Tongue (tissue), 3 donors: ENCODE measurements at places on chromosomes 1 and 21. TPM values are rescaled to one million over a fixed set of nuclear protein-coding genes. Genes with fewer than 3 reads are reported as not detected.

The HIVEP3 gene
- 2.5 TPM for total RNA-seq

The CD84 gene
- 3.2 TPM for total RNA-seq

The UTS2 gene
- total RNA-seq: not detected

The S100A9 gene
- total RNA-seq: 739 TPM

The HES2 gene
- total RNA-seq: 3.2 TPM

The LHX8 gene
- total RNA-seq: 9.4 TPM

The RNF186 gene
- not detected for total RNA-seq

The EPHA2 gene
- 62.2 TPM for total RNA-seq

The CLEC20A gene
- not detected for total RNA-seq

The ANKRD65 gene
- 13.4 TPM for total RNA-seq

The CD52 gene
- not detected for total RNA-seq

The PDIK1L gene
- total RNA-seq: 11.7 TPM

The MIXL1 gene
- total RNA-seq: not detected

The SPRR2B gene
- not detected for total RNA-seq

The RGS1 gene
- 31.6 TPM for total RNA-seq

The SYCP1 gene
- not detected for total RNA-seq

The RBM11 gene
- not detected for total RNA-seq

The APOBEC4 gene
- total RNA-seq: not detected

The SERPINC1 gene
- total RNA-seq: not detected

The ACBD6 gene
- 39.6 TPM for total RNA-seq

The CSRP1 gene
- total RNA-seq: 152 TPM

The ELAVL4 gene
- total RNA-seq: 0.41 TPM

The MIS18A gene
- 7.2 TPM for total RNA-seq

The EPHA10 gene
- not detected for total RNA-seq

The MMP23B gene
- total RNA-seq: 18.1 TPM

The FGR gene
- total RNA-seq: 6.6 TPM

The DCST2 gene
- total RNA-seq: 0.41 TPM
